ENCODE measurements at places on chromosomes 3 and 15. TPM values are rescaled to one million over a fixed set of nuclear protein-coding genes. Genes with fewer than 3 reads are reported as not detected.

The TGM4 gene
- total RNA-seq: not detected

The NLGN1 gene
- not detected for total RNA-seq

The GASK1A gene
- 0.18 TPM for total RNA-seq

The SCN11A gene
- total RNA-seq: not detected

The SCN5A gene
- not detected for total RNA-seq

The EIF4E3 gene
- total RNA-seq: 0.38 TPM

The SLC28A1 gene
- not detected for total RNA-seq

The SLC12A1 gene
- total RNA-seq: not detected

GRCh38 chr15:66842710-66843441 lies 140.8 kb downstream of the SMAD6 start:
- no peak overlapping the region for H3K27ac ChIP-seq
- no peak overlapping the region for H3K4me3 ChIP-seq
- peaks cover 18% of the 10 kb centered on the region for H3K27me3 ChIP-seq
- no peaks in the 10 kb centered on the region for H3K36me3 ChIP-seq

DNA sequence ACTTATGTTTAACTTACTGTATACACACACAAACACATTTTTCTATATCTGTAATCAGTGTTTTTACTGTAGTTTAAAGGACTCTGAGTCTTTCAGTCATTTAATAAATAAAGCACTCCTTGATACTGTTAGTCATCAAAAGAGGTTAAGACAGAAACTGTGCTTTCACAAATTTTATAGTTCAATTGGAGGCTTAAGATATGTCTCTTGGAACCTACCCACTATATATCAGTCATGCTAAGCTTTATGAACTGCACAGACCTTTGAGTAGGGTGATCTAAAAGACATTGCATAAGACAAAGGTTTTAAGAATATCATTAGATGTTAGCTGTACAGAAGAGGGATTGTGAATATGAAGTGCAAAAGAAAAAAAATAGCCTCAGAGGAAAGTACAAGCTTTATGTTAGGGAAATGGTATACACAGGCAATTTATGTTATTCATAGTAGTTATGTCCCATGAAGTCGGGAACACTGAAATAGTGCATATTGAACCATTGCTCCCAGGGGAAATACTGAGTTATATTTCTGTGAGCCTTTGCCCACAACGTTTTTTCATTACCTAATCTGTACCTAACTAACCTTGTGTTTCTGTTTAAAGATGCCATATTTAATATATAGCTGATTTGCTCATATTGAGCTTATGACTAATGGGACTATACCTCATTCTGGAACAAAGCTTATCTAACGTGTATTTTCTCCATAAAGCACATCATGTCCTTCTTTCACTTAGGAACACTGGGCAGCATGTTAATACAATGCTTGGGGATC lies 19.7 kb downstream of the CHMP2B start:
- no peaks in the 10 kb centered on the region for H3K27me3 ChIP-seq
- H3K27ac ChIP-seq: no peak overlapping the region
- no peak overlapping the region for H3K4me3 ChIP-seq
- no peaks in the 10 kb centered on the region for H3K36me3 ChIP-seq
- no peak for DNase-seq

GRCh38 chr3:185317674-185318073 lies 45.3 kb upstream of the MAP3K13 start:
- H3K4me3 ChIP-seq: no peak overlapping the region
- peaks cover 9% of the 10 kb centered on the region for H3K4me1 ChIP-seq
- no peaks in the 10 kb centered on the region for H3K27me3 ChIP-seq
- no peaks in the 10 kb centered on the region for H3K36me3 ChIP-seq

DNA sequence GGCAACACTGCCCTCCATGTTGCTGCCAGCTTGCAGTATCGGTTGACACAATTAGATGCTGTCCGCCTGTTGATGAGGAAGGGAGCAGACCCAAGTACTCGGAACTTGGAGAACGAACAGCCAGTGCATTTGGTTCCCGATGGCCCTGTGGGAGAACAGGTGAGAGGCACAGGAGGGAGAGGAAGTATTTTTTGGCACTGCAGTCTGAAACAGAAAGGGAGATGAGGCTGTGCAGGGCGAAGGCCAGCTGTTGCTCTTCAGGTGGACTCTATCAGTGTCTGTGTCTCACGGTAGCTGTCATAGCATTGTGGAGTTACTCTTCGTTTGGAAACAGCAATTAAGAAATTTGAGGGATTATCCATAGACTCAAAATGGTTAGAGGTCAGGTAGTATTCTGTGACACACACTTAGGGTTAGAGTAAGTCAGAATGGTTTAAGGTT lies 8.0 kb downstream of the NFKBIZ start:
- peaks cover 24% of the 10 kb centered on the region for H3K36me3 ChIP-seq
- H3K27me3 ChIP-seq: no peaks in the 10 kb centered on the region
- no peak overlapping the region for H3K27ac ChIP-seq
- peaks cover 18% of the 10 kb centered on the region for H3K4me1 ChIP-seq

DNA sequence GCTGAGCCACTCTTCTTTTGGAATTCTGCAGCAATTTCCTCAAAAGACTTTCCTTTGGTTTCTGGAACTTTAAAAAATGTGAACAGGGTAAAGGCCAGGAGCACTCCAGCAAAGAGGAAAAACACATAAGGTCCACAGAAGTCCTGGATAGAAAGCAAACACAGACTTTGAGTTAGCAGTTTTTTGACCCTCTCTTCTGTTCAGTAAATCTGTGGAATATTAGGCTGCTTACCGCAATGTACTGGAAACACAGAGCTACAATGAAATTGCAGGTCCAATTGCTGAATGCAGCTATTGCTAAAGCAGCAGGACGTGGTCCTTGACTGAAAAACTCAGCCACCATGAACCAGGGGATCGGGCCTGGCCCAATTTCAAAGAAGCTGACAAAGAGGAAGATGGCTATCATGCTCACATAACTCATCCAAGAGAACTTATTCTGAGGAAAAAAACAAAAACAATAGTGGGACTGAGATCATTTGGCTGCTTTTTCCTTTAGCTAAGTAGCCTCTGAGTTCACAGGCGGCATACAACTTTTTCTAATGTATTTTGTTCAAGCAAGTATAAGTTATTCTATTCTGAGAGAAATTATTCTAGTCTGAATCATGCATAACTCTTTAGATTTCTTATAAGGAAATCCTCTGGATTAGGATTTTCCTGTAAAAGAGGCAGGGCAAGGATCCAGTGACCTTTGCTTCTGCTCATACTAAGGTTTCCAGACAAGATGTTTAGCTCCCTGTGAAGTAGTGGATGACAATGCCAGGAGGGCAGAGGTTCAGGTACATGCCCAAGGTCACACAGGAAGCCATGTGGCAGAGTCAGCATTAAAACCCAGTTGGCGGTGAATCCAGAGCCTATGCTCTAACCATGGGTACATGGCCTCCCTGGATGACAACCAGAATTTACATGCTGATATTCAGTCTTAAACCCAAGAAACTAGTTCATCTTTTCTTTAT lies 28.3 kb downstream of the SLC2A2 start:
- H3K4me3 ChIP-seq: no peak overlapping the region
- no peak for DNase-seq
- H3K36me3 ChIP-seq: no peaks in the 10 kb centered on the region

- no peaks in the 10 kb centered on the region for H3K27me3 ChIP-seq
- no peaks in the 10 kb centered on the region for H3K4me1 ChIP-seq
- no peaks in the 10 kb centered on the region for H3K36me3 ChIP-seq
- DNase-seq: no peak
- no peak overlapping the region for H3K4me3 ChIP-seq
- H3K27ac ChIP-seq: no peak overlapping the region
Measured at GRCh38 chr3:57706462-57706861, 13.6 kb upstream of the DENND6A start.

DNA sequence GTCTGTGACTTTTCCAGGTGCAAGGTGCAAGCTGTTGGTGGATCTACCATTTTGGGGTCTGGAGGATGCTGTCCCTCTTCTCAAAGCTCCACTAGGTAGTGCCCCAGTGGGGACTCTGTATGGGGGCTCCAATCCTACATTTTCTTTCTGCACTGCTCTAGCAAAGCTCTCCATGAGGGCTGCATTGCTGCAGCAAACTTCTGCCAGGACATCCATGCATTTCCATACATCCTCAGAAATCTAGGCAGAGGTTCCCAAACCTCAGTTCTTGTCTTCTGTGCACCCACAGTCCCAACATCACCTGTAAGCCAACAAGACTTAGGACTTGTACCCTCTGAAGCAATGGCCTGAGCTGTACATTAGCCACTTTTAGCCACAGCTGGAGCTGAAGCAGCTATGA lies 694.5 kb upstream of the BCHE start:
- no peaks in the 10 kb centered on the region for H3K27me3 ChIP-seq
- H3K36me3 ChIP-seq: no peaks in the 10 kb centered on the region
- no peak for DNase-seq
- no peak overlapping the region for H3K27ac ChIP-seq
- H3K4me1 ChIP-seq: no peaks in the 10 kb centered on the region

DNA sequence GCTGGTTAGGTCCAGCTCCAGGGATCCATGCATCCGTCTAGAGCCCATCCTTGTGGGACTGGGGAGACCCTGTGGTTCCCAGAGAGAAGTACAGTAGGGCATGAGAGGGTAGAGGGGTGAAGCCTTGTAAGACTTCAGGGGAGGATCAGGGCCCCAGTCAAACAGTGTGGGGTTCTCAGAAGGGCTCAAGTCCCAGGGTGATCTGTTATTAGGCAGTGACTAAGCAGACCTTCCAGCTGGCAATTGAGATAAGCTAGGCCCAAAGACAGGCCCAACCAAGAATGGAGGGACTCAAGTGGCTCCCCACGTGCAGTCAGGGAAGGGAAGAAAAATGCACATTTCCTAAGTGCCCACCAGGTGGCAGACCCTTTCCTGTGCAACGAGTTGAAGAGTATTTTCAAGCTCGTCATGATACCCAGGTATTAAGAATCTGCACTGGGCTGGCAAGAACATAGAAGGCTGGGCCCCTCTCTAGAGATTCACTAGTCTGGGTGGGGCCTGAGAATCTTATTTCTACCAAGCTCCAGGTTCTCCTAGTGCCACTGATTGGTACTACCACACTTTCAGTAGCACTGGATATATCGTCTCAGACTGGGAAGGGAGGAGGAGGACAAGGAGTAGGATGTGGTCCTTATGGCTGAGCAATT lies 240.8 kb downstream of the NR1D2 start:
- no peaks in the 10 kb centered on the region for H3K4me1 ChIP-seq
- H3K27me3 ChIP-seq: no peaks in the 10 kb centered on the region
- H3K4me3 ChIP-seq: no peak overlapping the region

GRCh38 chr15:39778021-39778420 lies 4.6 kb downstream of the FSIP1 start:
- H3K27ac ChIP-seq: no peak overlapping the region
- no peaks in the 10 kb centered on the region for H3K27me3 ChIP-seq
- no peak for DNase-seq
- peaks cover 11% of the 10 kb centered on the region for H3K4me1 ChIP-seq
- H3K36me3 ChIP-seq: no peaks in the 10 kb centered on the region
- no peak overlapping the region for H3K4me3 ChIP-seq

DNA sequence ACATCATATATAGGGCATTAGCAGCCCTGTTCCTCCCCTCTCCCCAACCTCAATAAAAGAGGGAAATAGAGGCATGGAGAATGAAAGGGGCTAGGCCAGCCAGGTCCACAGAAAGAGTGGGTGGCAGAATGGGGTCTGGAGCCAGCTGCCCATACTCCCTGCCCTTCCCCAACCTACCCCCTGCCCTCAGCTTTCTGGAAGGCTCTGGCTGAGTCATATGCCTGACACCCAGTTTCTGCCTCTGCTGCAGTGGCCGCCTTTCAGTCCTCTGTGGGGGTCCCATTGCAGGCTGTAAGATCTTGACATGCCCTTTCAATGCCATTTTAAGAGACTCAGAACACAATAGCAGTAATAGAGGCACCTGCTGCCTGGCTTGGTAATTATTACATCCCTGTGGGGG lies 95.7 kb downstream of the LINGO1 start:
- DNase-seq: no peak
- no peak overlapping the region for H3K4me3 ChIP-seq
- H3K27ac ChIP-seq: peak overlapping the region; percentile 91
- peaks cover 36% of the 10 kb centered on the region for H3K4me1 ChIP-seq
- H3K36me3 ChIP-seq: no peaks in the 10 kb centered on the region

DNA sequence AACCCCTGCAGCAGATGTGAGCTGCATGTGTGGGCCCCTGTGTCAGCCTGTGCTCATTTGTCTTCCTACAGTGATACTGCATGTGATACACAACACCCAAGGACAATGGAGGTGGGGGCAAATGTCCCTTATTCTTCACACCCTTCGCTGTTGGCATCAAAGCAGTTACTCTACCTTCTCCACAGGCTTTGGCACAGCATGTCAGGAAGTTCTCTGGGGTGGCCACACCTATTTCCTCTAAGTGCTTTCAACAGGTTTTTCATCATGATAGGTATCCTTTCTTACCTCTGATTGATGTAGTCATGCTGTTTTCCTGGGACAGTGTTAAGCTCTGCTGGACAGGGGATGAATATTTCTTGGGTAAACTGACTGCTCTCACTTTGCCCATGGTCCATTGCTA lies 29.5 kb downstream of the ZNF662 start:
- no peak overlapping the region for H3K4me3 ChIP-seq
- no peaks in the 10 kb centered on the region for H3K27me3 ChIP-seq
- H3K4me1 ChIP-seq: no peaks in the 10 kb centered on the region
- H3K36me3 ChIP-seq: no peaks in the 10 kb centered on the region

GRCh38 chr3:11464356-11464755 lies 179.4 kb downstream of the VGLL4 start:
- H3K36me3 ChIP-seq: no peaks in the 10 kb centered on the region
- no peak for DNase-seq
- no peak overlapping the region for H3K27ac ChIP-seq
- H3K27me3 ChIP-seq: no peaks in the 10 kb centered on the region
- no peak overlapping the region for H3K4me3 ChIP-seq

GRCh38 chr15:60679256-60679655 lies 200.3 kb upstream of the ICE2 start:
- H3K27ac ChIP-seq: peak overlapping the region; percentile 29
- H3K4me3 ChIP-seq: 0 out of 2 replicates have a peak overlapping the region, but pooled peaks have one; percentile 3
- H3K36me3 ChIP-seq: no peaks in the 10 kb centered on the region
- peaks cover 32% of the 10 kb centered on the region for H3K4me1 ChIP-seq
- no peaks in the 10 kb centered on the region for H3K27me3 ChIP-seq

DNA sequence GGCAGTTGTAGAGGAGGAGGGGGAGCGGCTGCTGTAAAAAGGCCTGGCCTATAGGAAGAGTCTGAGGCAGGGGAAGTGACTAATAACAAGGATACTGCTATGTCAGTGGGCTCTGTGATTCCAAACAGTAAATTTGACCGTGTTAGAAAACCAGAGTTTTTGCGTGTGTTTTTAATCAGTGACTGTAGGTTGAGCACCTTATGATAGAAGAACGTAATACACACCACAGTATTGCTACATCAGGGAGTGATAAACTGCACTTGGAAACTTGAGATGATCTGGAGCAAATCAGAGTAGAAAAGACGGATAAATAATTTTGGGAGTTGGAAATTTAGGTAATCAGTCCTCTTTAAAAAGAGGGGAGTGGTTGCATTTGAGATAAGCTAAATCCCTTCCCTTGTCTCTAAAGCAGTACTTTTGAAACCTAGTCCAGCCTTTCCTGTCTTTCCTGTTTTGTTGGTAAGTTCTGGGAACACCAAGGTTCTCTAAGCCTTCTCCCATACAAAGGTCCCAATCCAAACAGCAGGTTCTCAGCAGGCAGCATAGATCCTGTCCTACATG lies 130.5 kb upstream of the NR2E3 start:
- peaks cover 12% of the 10 kb centered on the region for H3K4me1 ChIP-seq
- DNase-seq: no peak
- no peaks in the 10 kb centered on the region for H3K36me3 ChIP-seq
- no peak overlapping the region for H3K4me3 ChIP-seq
- no peak overlapping the region for H3K27ac ChIP-seq

Data from GM12878 (cell line).